ENCODE measurements at places on chromosomes 7 and 10.

DNA sequence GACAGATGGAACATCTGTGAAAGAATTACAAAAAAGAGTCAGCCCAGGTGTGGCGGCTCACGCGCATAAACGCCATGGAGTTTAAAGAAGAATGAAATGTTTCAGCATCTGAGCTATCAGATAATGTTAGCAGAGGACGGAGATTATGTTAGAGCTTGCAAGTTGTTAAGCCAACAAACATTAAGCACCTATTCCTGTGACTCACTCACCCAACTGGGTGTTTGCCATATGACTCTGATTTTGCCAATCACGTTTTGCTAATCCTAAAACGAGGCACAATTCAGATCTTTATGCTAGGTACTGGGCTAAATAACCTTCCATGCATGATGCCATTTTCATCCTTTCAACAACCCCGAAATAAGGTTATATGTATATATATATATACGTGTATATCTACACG lies 29.0 kb upstream of the CCNY start:
- DNase-seq = no peak

- DNase-seq = no peak
Observed at GRCh38 chr10:119133949-119134348, 30.0 kb downstream of the DENND10 start.

GRCh38 chr10:66828957-66829356 lies 96.9 kb upstream of the LRRTM3 start:
- no peak for DNase-seq

GRCh38 chr10:48898426-48898825 lies 41.2 kb downstream of the LRRC18 start:
- no peak for DNase-seq

DNA sequence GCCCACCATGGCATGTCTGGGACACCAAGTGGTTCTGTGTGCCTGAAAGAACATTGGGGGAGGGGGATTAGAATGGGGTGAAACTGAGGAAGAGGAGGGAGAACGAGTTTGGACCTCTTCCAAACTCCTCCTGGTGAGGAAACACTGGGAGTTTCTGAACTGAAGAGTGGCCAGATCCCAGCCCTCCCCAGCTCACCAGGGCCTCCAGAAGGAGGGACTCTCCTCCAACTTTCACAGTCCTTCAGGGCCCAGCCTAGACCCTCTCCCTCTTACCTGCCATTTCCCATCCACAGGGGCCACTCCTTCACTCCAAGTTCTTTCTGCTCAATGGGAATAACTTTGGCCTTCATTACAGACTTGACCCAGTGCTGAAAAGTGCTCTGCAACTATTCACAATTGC lies 132.0 kb upstream of the FOXK1 start:
- DNase-seq = no peak

DNA sequence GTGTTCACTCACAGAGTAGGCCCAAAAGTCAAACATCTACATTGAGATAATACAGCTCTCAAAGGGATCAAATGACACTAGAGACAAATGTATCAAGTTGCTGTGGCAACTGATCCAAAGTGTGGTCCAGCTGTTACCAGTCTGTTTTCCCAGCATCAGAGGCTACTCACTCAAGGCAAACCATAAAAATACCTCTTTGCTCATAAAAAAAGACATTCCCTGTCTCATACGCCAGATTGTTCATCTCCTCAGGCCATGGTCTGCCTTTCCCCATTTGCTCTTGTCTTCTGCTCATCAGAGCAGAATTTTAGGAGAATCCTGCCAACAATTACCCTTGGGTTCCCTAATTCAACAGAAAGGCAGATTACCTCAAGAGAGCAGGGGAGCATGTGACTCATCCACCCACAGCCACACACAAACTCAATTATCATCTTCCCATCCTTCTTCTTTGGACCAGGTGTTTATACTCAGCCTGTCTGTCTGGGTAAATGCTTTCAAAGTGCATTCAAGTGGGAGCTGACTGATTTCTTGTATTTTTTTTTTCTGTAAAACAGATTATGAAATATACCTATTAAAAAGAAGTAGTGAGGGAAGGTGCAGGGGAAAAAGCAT lies 226.5 kb upstream of the HPS1 start:
- no peak for DNase-seq

DNA sequence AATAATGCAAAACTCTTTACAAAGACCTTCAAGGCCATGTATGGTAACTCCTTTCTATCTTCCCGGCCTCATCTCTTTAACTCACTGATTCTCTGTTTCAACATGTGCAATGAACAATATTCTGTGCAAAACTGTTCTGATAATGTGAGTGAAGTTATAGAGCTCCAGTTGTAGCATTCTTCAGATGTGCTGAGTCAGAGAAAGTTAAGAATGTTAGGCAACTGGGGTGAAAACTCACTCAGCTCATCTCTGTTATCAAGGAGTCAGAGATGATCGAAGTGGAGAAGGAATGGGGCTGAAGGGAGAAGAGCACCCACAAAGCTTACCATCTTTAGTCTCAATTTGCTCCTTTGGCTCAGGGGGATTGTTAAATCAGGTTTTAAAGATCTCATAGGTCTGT lies 344.7 kb upstream of the NPSR1 start:
- no peak for DNase-seq

DNA sequence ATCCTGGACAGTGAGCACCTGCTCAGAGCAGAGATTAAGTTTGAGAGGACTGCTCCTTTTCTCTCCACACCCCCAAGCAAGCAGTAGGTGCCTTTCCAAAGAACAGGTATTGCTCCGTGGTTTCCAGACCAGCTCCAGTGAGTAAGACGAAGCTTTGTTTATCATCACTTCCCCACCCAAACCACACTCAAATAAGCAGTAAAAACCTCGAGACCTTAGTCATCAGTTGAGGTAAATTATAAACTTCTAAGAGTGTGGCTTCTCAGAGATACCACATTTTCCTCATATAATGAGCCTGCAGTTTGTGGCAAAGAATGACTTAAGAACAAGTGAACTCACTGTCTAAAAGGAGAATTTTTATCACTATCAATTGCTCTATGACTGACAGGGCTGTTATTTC lies 50.0 kb upstream of the GRB10 start:
- DNase-seq = no peak

DNA sequence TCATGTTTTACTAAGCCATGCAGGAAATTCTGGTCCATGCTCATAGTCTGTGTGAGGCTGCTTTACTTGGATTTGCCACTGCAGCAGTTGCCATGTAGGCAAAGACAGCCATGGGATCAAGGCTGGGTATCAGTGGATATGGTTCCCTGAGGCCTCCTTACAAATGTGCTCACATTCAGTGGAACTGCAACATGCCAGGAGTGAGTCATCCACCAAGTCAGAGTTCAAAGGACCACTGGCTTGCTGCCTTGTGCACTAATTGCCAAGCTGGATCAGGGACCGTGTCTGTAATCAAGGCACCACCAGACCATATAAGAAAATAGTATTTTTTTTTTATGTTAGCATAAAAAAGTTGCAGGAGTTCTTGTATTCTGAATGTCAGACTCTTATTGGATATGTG lies 101.0 kb downstream of the CDCA7L start:
- no peak for DNase-seq

- DNase-seq = no peak
Observed at GRCh38 chr10:4941540-4942330, 21.5 kb upstream of the AKR1C1 start.

DNA sequence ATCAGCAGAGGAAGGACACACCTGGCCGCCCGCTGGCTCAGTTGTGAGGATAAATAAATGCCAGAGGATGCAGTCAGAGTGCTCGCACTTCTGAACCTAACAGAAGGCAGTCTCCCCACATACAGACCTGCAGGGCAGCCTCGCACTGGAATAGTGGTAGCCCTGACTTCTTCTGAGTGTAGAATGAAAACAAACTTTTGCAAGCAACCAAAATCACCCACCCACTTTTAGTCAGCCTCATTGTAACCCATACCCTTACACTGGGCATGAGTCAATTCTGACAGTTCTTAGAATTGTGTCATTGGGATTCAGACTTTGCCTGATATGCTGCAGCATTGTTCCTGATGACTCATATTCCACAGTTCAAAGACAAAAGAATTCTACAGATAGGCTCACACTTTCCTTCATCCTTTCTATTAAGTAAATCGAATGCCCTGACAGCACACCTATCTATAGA lies 167.0 kb upstream of the CDK1 start:
- no peak for DNase-seq

DNA sequence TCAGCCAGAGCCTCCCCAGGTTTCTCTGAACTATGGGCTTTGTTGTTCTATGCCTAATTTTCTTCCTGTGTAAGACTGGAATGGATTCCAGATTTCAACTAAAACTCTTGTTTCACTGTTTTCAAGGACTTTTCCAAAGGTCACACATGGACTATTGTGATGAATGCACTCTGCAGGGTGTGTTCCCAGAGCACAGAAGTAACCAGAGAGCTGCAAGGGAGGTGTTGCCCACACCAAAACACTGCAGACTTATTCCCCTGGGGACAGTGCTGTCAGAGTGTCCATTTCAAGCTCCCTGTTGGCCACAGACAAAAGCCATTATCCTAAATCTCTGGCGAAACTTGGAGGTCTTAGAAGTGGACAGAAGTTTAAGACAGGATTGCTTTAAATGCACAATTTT lies 231.6 kb downstream of the TRIL start:
- no peak for DNase-seq

DNA sequence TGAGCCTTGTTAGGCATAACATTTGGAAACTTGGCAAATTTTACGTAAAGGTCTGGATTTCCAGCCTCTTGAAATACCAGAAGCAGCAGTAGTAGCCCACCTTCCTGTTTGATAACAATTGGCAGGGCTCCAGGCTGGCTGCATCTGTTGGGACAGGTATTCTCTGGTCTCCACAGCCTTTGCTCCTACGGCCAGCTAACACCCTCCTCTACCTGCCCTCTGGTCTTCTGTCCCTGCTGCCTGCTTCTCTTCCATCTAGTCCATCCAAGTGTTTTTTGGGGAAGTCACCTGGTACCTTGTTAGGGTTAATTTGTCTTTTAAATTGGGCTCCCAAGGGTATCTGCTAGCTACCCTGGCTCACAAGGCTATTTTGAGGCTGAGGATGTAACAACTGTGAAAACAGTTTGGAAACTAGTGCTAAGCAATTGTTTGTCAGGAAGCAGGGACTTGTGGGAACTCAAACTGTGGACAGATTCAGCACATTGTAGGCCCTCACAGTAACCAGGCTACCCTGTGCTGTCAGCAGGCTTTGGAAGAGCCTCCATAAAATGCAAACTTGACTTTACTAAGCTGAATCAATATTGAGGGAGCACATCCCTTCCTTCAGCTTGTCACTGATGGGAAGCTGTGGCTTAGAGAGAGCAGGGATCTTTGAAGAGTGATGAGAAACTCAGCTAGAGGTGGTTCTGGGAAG lies 8.5 kb downstream of the RPS24 start:
- no peak for DNase-seq

DNA sequence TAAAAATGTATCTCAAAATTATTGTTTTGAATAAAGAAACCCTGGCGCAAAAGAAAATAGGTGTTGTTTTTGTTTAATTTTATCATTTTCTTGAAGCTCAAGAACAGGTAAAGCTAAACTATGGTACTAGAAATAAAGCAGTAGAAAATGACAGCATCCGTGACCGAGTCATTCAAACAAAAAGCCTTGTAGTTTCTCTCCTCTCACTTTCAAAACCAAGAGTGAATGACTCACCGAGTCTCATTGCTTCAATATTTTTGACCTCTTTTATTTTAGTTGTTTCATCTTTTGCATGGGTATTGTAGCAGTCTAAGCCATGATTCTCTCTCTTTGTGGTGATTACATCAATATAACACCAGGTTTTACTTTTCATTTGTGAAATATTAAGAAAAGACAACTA lies 396.5 kb downstream of the POM121L12 start:
- no peak for DNase-seq

DNA sequence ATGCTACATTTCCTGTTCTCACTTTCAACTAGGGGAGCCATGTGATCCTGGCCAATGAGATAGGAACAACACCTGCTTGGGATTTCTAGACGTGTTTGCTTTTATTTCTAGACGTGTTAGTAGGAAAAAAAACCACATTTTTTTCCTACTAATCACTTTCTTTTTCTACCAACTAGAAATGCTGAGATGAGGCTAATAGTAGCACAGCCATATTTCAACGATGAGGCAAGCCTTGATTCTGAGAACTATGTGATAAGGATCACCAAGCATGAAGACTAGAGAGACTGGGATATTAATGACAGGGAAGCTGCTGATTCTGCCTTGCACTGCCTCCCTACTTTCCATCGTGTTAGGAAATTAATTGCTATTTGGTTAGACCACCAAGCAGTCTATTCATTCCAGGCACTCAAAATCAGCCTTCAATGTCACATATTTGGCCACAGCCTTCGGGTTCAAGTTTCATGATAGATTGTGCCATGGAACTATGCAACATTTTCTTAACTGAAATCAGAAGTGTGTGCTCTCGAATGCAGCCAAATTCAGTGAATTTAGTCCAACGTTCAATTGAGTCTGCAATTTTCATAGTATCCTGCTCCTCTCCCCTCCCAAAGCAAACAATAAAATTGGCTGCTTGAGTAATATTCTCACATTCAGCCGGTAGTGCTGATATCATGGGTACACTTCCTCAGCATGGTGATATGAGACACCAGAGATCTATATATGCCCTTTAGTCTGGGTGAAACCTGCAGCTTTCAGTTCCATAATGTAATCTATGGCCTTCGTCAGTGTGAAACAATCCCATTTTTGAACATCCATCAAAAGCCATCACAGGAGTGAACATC lies 98.1 kb downstream of the GPR37 start:
- DNase-seq = no peak

DNA sequence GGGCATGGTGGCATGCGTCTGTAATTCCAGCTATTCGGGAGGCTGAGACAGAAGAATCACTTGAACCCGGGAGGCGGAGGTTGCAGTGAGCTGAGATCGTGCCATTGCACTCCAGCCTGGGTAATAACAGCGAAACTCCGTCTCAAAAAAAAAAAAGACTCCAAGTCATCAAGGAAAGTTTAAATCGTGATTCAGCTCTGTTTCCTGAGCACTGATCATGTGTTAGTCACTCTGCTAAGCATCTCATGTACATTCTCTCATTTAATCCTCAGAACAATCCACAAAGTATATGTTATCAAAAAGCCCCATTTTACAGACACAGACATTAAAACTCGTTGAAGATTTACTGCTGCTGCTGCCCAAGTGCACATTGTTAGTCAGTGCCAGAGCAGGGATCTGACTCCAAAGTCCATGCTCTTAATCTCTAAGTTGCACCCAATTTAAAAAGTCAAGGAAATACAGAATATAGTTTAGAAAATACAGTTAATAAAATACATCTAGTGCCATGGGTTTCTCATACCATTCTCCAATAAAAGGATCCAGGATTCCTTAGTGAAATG lies 6.2 kb downstream of the PIK3AP1 start:
- no peak for DNase-seq

- DNase-seq = no peak
Observed at GRCh38 chr7:134234216-134234615, 82.5 kb downstream of the SLC35B4 start.

- DNase-seq = no peak
Observed at GRCh38 chr10:119450606-119451299, 91.8 kb downstream of the RGS10 start.

DNA sequence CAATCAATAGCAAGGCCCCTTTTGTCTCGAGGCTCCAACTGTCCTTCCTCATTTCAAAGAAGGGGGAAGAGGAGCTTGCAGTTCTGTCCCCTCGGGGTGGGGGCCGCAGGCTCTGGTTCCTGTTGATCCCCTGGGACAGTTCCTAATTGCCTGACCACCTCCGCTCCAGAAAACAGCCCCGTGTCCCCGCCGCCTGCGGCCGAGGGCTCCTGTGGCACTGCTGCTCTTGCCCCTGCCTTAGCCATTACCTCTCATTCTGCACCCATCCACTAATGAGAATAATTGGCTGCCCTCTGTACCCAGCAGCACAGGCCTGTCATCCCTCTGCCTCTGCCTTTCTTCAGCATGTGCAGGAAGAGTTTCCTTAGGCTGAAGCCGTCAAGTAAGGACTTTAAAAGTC lies 668.3 kb upstream of the FOXK1 start:
- no peak for DNase-seq

GRCh38 chr10:7571981-7572380 lies 94.8 kb downstream of the ITIH5 start:
- no peak for DNase-seq

Data from stimulated activated CD4-positive, alpha-beta T cell treated with anti-CD3 and anti-CD28 coated beads, Interleukin-15, amount 100 ng/mL, for 1 hour (primary cell).